MG63 (cell line): ENCODE measurements at places on chromosomes 7 and 10. TPM values are rescaled to one million over a fixed set of nuclear protein-coding genes. Genes with fewer than 3 reads are reported as not detected.

- no peak for DNase-seq
Measured at GRCh38 chr10:91022390-91022789, 101.5 kb upstream of the ANKRD1 start.

DNA sequence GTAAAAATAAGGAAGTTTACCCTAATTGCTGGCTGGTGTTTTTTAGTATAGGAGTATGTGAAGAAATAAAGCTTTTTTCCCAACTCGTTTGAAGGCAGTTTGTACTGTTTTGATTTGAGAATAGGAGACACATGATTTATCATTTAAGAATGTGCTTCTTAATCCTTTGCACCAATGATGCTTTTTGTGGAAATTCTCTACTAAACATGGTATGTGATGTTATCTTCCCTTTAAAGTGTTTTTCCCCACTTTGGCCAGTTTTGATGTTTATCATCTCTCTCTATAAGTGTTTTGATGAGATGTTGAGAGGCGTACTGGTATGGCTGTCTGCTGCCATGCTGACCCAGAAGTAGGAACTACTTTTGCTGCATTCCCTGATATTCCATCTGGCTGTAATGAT is 85.1 kb downstream of the SUGCT start:
- DNase-seq: no peak

GRCh38 chr10:12504628-12505027 is 155.3 kb downstream of the CAMK1D start:
- no peak for DNase-seq

DNA sequence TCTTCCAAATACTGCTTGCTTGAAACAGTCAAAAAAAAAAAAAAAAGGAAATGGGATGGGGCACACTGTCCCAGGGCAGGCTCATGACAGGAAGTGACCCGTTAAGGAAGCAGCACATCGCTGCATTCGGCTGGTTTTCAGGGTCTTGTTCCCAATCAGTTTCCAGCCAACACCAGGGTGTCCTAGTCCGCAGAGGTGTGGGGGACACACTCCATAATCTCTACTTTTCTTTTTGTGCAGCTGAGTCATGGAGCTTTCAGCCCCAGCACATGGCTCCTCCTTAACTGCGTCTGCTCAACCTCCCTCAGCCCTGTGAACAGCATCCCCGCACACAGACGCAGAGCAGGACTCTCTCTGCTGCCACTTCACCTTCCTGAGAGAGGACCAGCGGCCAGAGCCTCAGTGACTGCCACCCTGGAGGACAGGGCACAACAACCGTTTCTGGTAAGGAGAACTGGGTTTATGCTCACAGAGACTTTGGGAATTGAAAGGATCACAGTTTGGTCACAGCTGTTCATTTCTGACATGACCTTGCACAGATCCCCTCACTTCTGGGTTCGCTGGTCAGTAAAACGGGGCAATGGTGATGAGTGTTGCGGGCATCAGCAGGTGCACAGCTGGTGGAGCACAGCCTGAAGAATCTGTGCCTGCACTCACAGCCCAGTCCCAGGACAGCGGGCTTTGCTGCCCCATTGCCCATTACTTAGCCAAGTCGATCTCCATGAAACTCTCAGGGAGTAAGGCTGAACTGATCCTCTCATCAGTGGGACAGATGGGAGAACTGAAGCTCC is at the start of gene GIMAP5:
Gene GIMAP5, plus strand, starts transcription at position 154 of the 791 bp plus-strand sequence. CDS start 3,467 bp downstream, outside the sequence.
- no peak for DNase-seq

- DNase-seq: no peak
Measured at GRCh38 chr7:25272265-25272664, 44.0 kb upstream of the NPVF start.

DNA sequence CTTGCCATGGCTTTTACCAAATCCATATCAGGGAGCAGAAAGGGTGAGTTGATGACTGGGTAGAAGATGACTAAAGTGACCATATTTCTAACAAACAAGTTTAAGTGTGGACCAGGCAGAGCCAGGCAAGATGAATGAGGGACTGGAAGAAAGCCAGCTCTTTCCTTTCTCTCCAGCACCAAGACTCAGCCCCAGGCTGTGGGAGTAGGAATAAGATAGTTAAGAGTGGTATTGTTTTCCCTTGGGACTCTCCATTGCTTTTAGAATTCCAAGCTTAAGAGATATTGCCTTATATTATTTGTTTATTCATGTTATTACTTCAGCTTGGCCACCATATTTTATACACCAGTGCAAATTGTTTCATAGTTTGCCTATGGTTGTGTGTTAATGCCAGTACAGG is 28.8 kb upstream of the TSPAN33 start:
- no peak for DNase-seq

GRCh38 chr7:85095366-85095765 is 91.5 kb downstream of the SEMA3D start:
- DNase-seq: no peak

Gene CUZD1
- 0.13 TPM in 1 of 2 replicates, not detected in the other for total RNA-seq

Gene FAM25A
- 12.0 TPM in 1 of 2 replicates, not detected in the other for total RNA-seq

Gene RBP3
- not detected in 2 replicates for total RNA-seq

Gene TAF3
- total RNA-seq: 0.92 and 4.4 TPM in 2 replicates
